Ureter (tissue), 1 donor: ENCODE measurements at places on chromosomes 1 and 21. TPM values are rescaled to one million over a fixed set of nuclear protein-coding genes. Genes with fewer than 3 reads are reported as not detected.

DNA sequence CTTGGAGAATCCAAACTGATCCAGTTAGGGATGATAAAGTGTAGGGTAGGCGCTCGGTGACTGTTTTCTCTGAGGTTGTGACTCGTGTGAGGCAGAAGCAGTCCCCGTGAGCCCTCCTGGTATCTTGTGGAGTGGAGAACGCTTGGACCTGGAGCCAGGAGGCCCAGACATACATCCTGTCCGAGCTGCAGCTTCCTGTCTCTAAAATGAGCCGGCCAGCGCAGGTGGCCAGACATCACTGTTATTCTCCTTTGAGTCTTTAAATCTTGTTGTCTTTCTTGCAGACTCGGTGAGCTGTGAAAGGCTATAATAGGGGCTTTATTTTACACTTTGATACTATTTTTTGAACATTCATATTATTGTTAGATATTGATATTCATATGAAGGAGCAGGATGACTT is 12.3 kb downstream of the PCSK9 start:
- no peak for DNase-seq

- no peak for DNase-seq
Measured at GRCh38 chr1:246157516-246157915, 349.6 kb downstream of the SMYD3 start.

GRCh38 chr1:42259739-42260064 is 75.3 kb downstream of the FOXJ3 start:
- DNase-seq, result no peak

GRCh38 chr1:83967336-83967735 is 31.6 kb downstream of the TTLL7 start:
- DNase-seq, result no peak

DNA sequence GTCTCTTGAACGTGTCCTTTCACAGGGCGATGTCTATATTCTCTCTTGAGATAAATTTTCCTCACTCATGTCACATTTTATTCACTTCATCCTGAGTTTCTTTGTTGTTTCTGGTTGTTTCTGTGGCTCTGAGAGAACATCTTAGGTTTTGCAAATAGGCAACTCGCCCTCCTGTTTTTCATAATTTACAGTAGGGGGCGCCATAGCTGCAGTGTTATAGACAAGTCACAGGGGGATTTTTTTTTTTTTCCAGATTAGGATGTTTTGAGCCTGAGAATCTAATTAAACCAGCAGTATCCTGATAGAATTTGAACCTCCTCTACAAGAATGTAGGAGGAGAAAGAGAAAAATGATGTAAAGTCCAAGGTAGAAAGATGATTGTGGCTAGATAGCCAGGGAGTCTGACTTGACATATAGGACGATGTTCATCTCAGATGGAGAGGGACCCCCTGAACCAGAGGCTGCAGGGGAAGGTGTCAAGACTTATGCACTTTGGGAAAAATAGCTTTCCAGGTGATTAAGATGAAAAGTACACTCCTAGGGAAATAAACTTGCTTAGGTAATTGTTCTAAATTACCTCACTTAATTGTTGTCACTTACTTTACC is 76.3 kb downstream of the ZP4 start:
- DNase-seq, result no peak

DNA sequence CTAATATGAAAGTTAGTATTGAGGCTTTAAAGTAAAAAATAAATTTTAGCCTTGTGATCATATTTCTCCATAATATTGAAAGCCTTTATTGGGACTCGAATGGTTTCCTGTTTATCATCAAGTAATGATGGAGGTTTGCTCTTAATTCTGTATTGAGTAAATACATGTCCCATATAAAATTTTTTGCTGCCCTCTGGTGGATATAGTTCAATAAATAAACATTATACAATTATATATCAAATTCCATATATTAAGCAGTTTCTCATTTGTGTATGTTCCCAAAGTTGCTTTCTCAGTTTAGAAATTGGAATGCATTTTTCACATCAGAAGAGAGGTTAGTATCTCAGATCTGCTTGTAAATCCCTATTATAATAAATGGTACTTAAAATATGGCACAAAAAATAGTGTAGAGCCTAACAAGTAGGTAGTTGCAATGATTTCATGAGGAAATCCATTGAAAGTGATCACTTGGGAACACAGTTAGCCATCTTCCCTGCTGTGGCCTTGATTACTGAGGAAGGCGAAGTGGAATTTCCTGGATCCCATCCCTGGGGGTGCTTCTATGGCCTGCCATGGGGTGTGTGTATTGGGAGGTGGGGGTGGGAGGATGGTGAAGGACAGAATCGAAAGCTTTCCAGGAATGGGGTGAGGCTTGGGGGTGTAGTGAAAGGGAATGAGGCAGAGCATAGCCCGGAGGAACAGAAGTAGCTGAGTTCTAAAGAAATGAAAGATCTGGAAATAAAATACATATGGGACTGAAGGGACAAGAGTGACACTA is 84.1 kb upstream of the C21orf91 start:
- no peak for DNase-seq

DNA sequence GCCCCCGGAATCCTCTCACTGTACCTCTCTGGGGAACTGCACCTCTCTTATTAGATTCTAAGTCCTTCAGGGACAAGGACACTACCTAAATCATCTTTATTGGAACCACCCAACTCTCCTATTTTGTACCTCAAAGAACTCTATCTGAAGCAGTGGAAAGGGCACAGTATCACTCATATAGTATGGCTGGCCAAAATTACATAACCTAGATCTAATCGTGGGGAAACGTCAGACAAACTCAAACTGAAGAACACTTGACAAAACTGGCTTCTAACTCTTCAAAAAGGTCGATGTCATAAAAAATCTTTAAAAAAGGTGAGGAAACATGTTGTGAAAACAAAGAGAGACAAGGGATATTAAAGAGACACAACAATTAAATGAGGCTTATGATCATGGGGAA is 210.0 kb downstream of the SLC45A1 start:
- no peak for DNase-seq

DNA sequence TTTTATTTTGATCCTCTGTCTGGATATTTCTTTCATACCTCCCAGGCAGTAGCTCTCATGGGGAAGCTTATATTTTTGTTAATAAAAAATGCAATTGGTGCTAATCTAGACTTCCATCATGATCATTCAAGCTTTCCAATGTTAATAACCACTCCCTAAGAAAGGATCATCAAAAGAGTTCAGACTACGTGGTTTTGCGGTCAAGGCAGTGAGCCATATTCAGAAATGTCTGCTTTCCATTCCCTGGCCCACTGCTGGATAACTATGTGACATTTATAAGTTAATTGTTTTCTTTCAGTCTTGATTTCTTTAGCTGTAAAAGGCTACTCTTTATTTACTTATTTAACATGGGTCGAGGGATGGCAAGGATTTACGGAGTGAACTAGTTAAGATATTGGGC is 414.6 kb downstream of the LMO4 start:
- no peak for DNase-seq

KLHDC9 gene
- total RNA-seq, result 13.0 TPM

C4BPB gene
- 0.34 TPM for total RNA-seq

BLACAT1 gene
- 0.16 TPM for total RNA-seq

S1PR1 gene
- total RNA-seq, result 38.7 TPM
